ENCODE measurements at places on chromosomes 5 and 9.

- peak; percentile 41 for DNase-seq
Measured at GRCh38 chr9:82081496-82081895, 92.9 kb downstream of the SPATA31D1 start.

GRCh38 chr9:127954831-127955293, 17.2 kb upstream of the DPM2 start:
- DNase-seq = no peak

DNA sequence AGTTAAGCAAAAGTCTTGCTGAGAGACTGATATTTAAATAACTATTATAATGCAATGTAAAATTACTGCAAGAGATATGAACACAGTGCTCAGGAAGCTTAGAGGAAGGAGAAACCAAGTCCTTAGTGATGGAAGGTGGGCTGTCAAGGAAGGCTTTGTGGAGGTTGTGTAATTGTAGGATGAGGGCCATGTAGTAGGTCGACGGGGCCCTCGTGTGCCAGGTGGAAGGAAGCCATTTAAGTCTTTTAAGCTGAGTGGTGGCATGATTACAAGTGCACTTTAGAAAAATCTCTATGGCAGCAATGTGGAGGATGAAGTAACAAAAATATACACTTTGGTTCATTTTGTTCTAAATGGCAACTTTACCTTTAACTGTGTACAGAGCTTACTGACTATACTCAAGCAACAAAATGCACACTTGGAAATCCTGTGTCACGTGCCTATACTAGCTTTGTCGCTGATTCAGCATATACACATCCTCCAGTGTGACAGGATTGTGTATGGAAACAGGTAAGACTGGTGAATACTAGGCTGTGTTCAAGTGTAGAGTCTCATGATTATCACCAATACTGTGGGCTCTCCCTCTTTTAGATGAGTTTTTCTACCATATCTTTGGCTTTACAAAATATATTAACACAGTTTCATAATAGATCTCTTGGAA, 78.6 kb downstream of the TMC1 start:
- no peak for DNase-seq

- no peak for DNase-seq
Measured at GRCh38 chr9:84317563-84317962, 23.0 kb downstream of the SLC28A3 start.

DNA sequence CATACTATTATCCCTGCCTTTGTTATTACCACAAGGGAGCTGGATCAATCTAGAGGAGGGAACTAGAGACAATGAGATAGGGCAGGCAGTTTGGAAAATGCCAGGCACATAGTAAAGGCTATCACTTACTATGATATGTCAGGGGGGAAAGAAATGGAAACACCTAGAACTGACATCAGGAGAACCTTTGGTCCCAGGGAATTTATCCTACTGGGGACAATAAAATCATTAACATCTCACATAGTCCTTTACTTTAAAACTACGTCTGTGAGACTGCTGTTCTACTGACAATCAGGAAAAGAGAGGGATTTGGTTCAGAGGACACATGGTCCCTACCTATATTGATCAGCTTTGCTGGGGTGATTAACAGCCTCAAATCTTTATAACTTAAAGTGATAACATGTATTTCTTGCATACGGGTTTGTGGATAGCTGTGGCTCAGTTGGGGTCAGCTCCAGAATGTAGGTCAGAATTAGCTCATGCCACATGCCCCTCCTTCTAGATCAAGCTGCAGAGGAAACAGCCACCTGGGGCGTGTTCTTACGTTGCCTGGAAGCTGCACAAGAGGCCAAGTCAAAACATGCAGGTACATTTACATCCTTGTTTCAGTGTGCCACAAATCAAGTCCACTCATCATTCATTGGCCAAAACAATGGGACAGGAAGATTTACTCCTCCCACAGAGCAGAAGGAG, 43.9 kb upstream of the ALDOB start:
- DNase-seq = no peak

GRCh38 chr9:131674425-131675421, 65.2 kb downstream of the RAPGEF1 start:
- no peak for DNase-seq

DNA sequence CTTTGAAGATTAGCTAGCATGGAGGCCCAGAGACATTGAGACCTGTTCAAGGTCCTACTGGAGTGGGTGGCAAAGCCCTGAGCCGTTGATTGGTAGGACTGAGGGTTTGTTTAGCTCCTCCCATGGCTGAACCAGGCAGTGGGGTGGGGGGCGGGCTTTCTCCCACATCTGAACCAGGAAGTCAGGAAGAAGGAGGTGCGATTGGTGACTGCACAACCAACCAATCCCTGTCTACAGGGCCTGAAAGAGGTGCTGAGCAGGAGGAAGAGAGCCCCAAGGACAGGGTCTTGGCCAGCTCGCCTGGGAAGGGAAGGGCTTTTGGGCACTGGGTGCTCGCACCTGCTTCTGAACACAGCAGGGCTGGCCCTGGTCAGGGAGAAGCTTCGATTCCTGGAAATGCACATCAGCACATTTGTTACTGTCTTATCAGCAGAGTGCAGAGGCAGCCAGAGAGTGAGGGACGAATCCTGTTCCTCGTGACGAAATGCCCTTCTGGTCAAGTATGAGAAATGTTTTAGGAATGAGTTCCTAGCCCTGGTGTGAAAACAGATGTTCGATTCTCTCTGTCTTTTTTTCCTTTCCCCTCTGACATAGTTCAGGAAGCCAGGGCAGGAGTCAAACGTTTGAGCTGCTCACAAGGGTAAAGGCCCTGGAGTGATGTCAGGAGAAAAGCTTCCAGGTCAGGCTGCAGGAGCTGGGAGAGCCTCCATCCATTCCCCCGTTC, 294.8 kb upstream of the KLF4 start:
- no peak for DNase-seq

Measured in NCI-H1694 treated with DMSO at 0.1 percent for 48 hours (cell line).